HepG2 (cell line): ENCODE measurements at places on chromosomes 1 and 21. TPM values are rescaled to one million over a fixed set of nuclear protein-coding genes. Genes with fewer than 3 reads are reported as not detected.
A peak's percentile ranks its signal among the peaks of the same experiment; 100 is the strongest.

The CFHR5 gene
- not detected in 2 replicates for total RNA-seq

The HTR1D gene
- total RNA-seq = 0.04 and 0.25 TPM in 2 replicates

The BSND gene
- total RNA-seq = not detected in 2 replicates

The GJA5 gene
- not detected in 2 replicates for total RNA-seq

The LCE1F gene
- not detected in 2 replicates for total RNA-seq

The PADI2 gene
- total RNA-seq = not detected in 2 replicates

The TMPRSS15 gene
- not detected in 2 replicates for total RNA-seq

- no peaks in the 10 kb centered on the region for H3K36me3 ChIP-seq
- DNase-seq = no peak
- no peaks in the 10 kb centered on the region for H3K4me1 ChIP-seq
- no peak overlapping the region for H3K27ac ChIP-seq
- H3K27me3 ChIP-seq = no peaks in the 10 kb centered on the region; the same call in 1 of the 2 replicates
Measured at GRCh38 chr1:29746076-29746665, 509.8 kb downstream of the PTPRU start.

DNA sequence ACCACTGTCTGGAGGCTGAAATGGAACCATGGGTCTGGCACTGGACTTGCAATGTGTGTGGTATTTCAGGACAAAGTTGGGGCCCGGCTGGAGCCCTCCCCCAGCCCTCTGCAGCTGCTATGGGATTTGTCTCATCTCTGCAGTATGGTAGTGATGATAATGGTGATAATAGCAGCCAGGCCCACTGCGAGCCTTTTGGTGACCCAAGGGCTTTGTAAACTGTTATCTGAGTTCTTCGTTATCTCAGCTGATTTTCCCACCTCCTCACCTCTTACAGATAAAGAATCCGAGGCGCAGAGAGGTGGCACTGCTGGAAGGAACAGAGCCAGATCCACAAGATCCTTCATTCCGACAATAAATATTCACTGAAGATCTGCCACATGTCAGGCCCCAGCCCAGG, 11.7 kb upstream of the WNT4 start:
- H3K4me1 ChIP-seq = peaks cover under 1% of the 10 kb centered on the region; the same call in 1 of the 2 replicates
- H3K27me3 ChIP-seq = peaks cover 10% of the 10 kb centered on the region
- no peak overlapping the region for H3K27ac ChIP-seq

GRCh38 chr1:23446661-23447310, 22.2 kb upstream of the TCEA3 start:
- peaks cover 36% of the 10 kb centered on the region; the same call in 2 of the 3 replicates for H3K36me3 ChIP-seq
- H3K27me3 ChIP-seq = no peaks in the 10 kb centered on the region
- DNase-seq = no peak
- H3K4me3 ChIP-seq = no peak overlapping the region

DNA sequence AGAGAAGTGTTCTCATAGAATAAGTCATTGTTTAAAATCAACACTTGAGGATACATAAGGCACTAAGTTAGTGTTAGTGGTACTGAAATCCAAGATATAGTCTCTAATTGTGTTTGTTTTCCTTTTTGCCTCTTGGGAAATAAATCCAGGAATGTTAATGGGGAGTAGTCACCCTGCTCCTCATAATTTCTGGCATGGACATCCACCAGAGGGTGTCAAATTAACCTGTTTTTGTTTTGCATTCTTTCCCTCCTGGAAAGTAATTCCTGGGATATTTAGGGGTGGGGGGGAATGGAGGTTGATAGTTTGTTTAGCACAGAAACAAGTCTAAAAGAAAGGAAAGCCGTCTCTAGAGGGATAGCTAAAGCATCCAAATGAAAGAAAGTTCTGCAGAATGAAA, 87.8 kb upstream of the MAP1LC3C start:
- no peaks in the 10 kb centered on the region for H3K4me1 ChIP-seq
- peaks cover 4% of the 10 kb centered on the region; the same call in 1 of the 3 replicates for H3K27me3 ChIP-seq
- no peak for DNase-seq
- no peak overlapping the region for H3K4me3 ChIP-seq
- H3K27ac ChIP-seq = no peak overlapping the region
- H3K36me3 ChIP-seq = no peaks in the 10 kb centered on the region

GRCh38 chr1:113283914-113284313, 106.4 kb upstream of the MAGI3 start:
- DNase-seq = no peak
- no peak overlapping the region for H3K4me3 ChIP-seq
- no peaks in the 10 kb centered on the region for H3K36me3 ChIP-seq
- H3K4me1 ChIP-seq = no peaks in the 10 kb centered on the region
- no peak overlapping the region for H3K27ac ChIP-seq

DNA sequence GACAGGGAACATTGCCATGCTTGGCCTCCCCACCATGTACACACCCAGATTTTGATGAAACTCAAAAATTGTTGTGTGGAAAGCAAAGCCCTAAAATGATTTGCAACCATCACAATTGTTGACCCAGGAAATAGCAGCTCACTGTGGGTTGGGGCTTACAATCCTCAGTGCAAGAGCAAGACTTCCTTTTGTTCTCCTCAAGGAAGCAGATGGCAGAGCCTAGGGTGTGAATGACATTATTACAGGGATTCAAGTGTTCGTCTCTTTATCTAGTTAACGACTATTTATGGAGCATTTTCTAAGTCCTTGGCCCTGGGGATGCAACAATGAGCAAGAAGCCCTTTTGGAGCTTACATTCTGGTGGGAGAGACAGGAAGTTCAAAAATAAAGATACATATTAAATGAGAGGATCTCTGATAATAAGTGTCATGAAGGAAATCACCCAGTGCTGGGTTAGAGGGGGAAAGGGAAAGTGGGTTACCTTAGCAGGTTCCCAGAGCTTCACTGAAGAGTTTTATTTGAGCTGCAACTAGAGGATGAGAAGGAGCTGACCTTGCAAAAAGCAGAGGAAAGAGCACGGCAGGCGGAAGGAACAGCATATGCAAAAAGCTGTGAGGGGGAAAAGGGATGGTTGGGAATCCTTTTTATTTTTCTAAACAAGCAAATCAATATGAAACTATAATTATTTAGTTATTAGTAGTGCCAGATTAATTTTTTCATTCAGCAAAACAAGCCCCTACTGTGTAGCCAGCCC, 38.5 kb upstream of the ID3 start:
- DNase-seq = no peak
- H3K27me3 ChIP-seq = peaks cover 8% of the 10 kb centered on the region; the same call in 1 of the 3 replicates
- peaks cover 76% of the 10 kb centered on the region for H3K4me1 ChIP-seq
- no peak overlapping the region for H3K27ac ChIP-seq
- H3K4me3 ChIP-seq = no peak overlapping the region

GRCh38 chr1:171742577-171742922, 685 bp upstream of the VAMP4 start:
- no peaks in the 10 kb centered on the region for H3K27me3 ChIP-seq
- peak overlapping the region; percentile 72 for H3K27ac ChIP-seq
- no peak for DNase-seq
- H3K36me3 ChIP-seq = no peaks in the 10 kb centered on the region
- H3K4me3 ChIP-seq = peak overlapping the region; percentile 86
- H3K4me1 ChIP-seq = peaks cover 23% of the 10 kb centered on the region

GRCh38 chr1:183734543-183735036, 70.3 kb upstream of the RGL1 start:
- no peaks in the 10 kb centered on the region for H3K27me3 ChIP-seq
- no peaks in the 10 kb centered on the region for H3K36me3 ChIP-seq
- no peak overlapping the region for H3K4me3 ChIP-seq

- no peaks in the 10 kb centered on the region; the same call in 2 of the 3 replicates for H3K27me3 ChIP-seq
- H3K4me3 ChIP-seq = no peak overlapping the region
- H3K4me1 ChIP-seq = peaks cover 31% of the 10 kb centered on the region
- no peaks in the 10 kb centered on the region for H3K36me3 ChIP-seq
Measured at GRCh38 chr1:36479505-36480051, 3.1 kb downstream of the CSF3R start.

- no peak overlapping the region for H3K4me3 ChIP-seq
- peak; percentile 11 for DNase-seq
- no peak overlapping the region for H3K27ac ChIP-seq
- peaks cover 39% of the 10 kb centered on the region; the same call in 2 of the 3 replicates for H3K27me3 ChIP-seq
- no peaks in the 10 kb centered on the region for H3K4me1 ChIP-seq
Measured at GRCh38 chr1:20233394-20233793, 47.1 kb upstream of the PLA2G2C start.

DNA sequence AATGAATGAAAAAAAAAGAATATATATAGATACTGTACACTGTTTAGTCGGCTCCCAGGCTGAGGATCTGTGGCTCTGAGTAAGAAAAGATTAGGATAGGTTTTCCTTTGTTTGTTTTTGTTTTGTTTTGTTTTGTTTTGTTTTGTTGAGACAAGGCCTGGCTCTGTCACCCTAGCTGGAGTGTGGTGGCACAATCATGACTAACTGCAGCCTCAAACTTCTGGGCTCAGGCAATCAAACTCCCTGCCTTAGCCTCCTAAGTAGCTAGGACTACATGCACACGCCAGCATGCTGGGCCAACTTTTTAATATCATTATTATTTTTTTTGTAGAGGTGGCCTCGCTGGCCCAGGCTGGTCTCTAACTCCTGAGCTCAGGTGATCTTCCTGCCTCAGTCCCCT, 87.9 kb upstream of the PTBP2 start:
- peak overlapping the region; percentile 88 for H3K27ac ChIP-seq
- H3K4me1 ChIP-seq = peaks cover 58% of the 10 kb centered on the region
- H3K36me3 ChIP-seq = no peaks in the 10 kb centered on the region

DNA sequence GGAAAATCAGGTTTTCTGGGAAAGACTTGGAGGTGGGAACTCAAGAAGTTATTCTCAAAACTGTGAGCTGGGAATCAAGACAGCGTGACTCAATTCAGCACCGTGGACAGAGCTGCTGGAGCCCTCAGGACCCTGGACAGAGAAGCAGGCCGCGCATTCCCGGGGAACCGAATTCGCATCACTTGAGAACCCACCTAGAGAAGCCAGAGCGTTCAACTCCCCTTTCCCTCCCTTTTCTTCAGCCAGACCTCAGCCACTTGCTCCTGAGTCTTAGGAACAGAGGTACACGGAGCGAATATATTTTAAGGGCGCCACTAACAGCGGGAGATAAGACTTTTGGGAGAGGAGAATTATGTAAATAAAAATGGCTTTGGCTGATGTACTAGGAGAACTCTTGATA, 2.0 kb upstream of the LIN28A start:
- H3K4me1 ChIP-seq = peaks cover 17% of the 10 kb centered on the region
- peak; percentile 46 for DNase-seq
- no peak overlapping the region for H3K27ac ChIP-seq
- H3K36me3 ChIP-seq = no peaks in the 10 kb centered on the region

- H3K27me3 ChIP-seq = no peaks in the 10 kb centered on the region
- peaks cover 8% of the 10 kb centered on the region; the same call in 2 of the 3 replicates for H3K36me3 ChIP-seq
- H3K4me1 ChIP-seq = 0 out of 2 replicates have a peak, but pooled peaks cover 14% of the 10 kb centered on the region
- H3K27ac ChIP-seq = no peak overlapping the region
- no peak for DNase-seq
Measured at GRCh38 chr1:207058252-207058651, 5.2 kb downstream of the PFKFB2 start.

DNA sequence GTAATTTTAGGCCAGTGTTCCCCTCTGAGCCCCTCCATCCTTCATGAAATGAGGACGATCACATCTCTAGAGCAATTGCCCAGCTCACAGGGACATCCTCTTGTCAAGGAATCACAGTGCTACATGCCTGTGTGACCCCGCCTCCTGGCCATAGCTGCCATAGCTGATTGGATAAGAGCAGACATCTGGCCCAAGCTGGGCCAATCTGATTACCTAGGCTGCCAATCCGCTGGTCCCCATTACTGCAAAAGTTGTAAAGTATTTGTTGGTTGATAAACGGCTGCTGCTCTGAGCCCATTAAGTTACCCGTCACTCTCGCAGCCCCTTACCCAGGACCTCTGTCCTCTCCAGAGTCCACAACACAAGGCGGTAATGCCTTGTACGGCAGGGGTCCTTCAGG, 8.3 kb downstream of the NT5C1A start:
- no peaks in the 10 kb centered on the region for H3K4me1 ChIP-seq
- no peak overlapping the region for H3K27ac ChIP-seq
- DNase-seq = no peak

DNA sequence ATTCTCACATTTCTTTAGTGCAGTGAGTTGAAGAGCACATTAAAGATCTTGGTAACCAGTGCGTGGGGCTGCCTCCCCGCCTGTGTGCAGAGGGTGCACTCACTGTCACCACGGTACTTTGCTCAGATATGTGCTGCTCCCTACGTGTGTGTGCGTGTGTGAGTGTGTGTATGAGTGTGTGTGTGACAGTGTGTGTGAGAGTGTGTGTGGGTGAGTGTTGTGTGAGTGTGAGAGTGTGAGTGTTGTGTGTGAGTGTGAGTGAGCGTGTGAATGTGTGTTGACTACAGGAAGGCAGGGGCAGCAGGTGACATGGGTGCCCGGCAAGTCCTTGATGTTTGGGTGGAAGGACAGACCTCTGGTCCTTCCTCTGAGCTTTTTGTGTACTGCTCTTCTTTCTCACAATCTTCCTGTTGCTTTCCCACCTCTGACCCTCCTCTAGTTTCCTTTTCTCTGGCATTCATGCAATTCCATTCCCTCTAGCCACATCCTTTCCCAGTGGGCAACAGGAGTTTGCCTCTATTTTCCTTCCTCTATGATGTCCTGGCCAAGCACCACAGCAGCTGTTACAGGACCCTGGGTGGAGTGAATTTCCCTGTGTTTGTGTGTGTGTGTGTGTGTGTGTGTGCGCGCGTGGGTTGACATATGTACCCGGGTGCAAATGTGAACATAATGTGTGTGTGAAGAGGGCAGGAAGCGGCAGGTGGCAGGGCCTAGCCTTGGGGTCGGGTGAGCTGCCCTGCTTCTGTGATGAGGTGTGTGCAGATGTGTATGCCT, 19.8 kb downstream of the LHX4 start:
- no peak overlapping the region for H3K27ac ChIP-seq
- peak overlapping the region; percentile 1; the same call in 1 of the 2 replicates for H3K4me3 ChIP-seq
- H3K27me3 ChIP-seq = no peaks in the 10 kb centered on the region; the same call in 2 of the 3 replicates
- H3K36me3 ChIP-seq = no peaks in the 10 kb centered on the region
- H3K4me1 ChIP-seq = peaks cover 83% of the 10 kb centered on the region

- peak; percentile 20 for DNase-seq
- H3K4me3 ChIP-seq = no peak overlapping the region
- H3K27ac ChIP-seq = no peak overlapping the region
- no peaks in the 10 kb centered on the region for H3K36me3 ChIP-seq
- H3K27me3 ChIP-seq = peaks cover 6% of the 10 kb centered on the region
- H3K4me1 ChIP-seq = no peaks in the 10 kb centered on the region
Measured at GRCh38 chr1:6108937-6109614, 63.4 kb downstream of the KCNAB2 start.

DNA sequence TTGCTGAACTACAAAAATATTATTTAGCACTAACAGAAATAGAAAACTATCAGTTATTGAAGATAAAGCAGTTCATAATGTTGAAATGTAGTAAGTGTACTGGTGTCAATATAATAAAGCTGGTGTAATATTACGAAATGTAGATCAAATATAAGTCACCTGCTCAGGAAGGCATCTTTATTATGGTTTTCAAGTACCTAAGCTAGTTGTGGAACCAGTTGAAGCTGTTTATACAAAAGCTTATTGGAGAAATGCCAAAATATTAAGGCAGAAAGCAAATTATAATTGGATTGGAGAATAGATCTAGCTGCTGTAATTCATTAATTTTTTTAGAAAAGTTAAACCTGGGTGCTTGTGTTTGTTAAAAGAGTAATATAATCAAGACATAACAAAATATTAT, 6.2 kb upstream of the MARK1 start:
- no peak for DNase-seq
- H3K36me3 ChIP-seq = no peaks in the 10 kb centered on the region
- H3K4me1 ChIP-seq = no peaks in the 10 kb centered on the region
- no peaks in the 10 kb centered on the region for H3K27me3 ChIP-seq
- H3K27ac ChIP-seq = no peak overlapping the region
